ENCODE measurements at places on chromosomes 13 and 19.

DNA sequence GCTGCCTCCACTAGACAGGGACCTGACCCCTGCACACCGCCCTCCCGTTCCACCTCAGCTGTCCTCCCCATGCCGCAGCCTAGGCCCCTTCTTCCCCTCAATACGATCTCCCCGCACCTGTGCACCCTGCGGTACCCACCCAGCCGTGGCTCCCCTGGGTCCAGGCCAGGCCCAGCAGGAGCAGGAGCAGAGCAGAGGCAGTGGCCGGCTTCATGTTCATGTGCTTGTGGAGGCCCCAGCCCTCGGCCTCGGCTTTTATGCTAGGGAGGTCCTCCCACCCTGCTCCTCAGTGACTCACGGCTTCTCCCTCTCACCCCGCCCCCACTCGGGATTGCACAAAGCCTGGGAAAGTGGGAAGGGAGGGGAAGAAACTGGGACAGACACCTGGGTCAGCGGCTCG is 11.4 kb upstream of the KRTDAP start:
- DNase-seq, result no peak

DNA sequence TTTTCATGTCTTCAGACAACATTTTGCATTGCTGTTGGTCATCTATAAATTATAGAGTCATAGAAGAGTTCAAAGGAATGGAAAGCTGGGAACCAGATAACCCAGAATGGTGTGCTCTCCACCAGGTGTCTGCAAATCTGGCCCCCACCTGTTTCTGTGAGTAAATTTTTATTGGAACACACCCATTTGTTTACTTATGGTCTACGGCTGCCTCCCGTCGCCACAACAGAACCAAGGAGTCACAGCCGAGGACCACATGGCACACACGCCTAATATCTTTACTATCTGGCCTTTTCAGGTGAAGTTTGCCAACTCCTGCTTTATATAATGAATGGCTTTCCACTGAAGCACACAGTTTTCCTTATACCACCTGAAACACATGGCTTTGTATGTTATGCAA is 58.2 kb downstream of the EFNB2 start:
- DNase-seq, result no peak

DNA sequence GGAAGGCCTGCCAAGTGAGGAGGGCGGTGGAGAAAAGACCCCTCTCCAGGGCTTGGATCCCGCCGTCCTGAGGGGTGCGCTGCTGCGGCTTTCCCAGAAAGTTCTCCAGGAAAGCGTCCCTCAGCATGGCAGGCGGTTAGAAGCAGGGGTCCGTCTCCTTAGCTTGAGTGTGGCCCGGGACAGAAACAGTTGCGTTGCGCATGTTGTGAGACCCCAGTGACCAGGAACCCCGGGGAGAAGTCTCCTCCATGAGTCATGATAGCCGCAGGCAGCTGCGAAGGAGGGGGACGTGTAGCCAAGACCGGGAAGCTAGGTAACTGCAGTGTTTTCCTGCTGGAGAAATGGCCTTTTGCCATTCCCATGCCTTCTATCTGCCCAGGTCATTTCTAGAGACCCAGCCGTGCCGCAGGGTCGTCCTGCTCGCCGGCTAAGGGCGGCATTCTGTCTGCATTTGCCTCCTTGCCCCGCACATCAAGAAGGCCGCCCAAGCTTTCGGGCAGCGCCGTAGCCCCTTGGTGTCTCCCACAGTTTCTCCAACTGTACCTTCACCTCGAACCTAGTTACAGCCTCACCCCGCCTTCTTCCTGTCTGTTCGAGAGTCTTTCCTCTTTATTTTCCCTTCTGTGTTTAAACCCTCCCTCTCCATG is 64.3 kb downstream of the TM9SF2 start:
- no peak for DNase-seq

DNA sequence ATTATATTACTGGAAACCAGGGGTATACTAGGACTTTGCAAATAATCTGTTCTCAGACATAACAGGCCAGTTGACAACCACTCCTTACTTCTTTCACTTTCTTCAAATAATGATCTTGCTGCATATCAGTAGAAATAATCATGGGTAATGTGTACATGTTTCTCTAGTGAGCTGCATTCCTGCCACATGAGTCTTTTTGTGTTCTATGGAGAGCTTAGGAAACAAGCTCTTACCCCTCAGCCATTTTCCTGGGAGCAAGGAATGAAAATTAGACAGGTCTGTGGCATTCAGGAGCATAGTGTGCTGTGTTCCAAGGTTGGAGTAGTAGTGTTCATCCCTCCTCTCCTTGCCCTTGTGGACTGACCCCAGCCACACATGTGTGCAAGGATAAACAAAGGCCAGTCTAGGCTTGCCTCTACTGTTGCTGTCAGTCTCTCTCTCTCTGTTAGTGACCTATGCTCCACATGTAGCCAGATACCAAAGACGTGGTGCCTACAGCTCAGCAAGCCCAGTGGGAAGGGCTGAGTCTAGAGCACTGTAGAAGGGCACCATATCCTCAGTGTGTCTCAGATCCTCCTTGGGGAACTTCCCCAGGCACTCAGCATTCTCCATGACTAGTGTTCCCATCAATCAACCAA is 11.5 kb upstream of the OXGR1 start:
- no peak for DNase-seq

GRCh38 chr19:17985037-17985818 is 18.3 kb downstream of the KCNN1 start:
- DNase-seq, result no peak

GRCh38 chr13:84962141-84962750 is 837.0 kb downstream of the SLITRK6 start:
- no peak for DNase-seq

GRCh38 chr19:11781295-11782057 is 14.7 kb downstream of the ZNF441 start:
- DNase-seq, result no peak

DNA sequence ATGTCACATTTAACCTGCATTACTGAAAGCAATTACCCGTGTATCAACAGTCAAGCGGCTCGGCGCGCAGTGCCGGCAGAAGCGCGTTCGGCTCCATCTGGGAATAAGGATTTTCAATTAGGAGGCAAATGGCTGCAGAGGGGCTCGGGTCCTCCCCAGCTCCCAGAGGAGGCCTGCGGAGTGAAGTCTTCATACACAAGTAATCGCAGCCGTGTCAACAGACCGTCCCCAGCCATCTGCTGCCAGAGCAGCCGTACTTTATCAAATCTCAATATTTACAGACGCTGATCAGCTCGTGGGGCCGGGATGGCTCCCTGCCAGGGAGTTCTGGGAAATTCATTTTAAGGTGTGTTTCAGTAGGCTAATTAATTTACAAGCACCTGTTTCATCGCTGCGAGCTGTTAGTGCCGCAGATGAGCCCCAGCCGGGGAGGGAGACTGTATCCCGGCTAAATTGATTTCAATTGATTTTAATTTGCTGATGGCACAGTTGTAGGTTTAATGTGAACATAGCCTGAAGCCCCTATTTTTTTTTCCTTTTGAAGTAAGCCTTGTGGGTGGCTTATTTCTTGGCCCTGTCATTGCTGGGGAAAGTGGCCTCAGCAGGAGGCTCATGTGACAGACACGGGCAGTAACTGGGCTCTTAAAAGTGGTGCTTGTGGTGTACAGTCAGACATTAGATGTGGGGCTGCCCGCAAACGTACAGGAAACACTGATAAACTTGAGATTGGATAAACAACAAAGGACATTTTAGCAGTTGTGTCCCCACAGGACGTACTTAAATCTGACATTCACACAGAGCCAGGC is 252.7 kb downstream of the TEX29 start:
- DNase-seq, result no peak

GRCh38 chr19:10352764-10353671 is 13.6 kb upstream of the ICAM3 start:
- DNase-seq, result no peak

Data from T-helper 2 cell (primary cell).